ENCODE measurements at places on chromosomes 6 and 20.

DNA sequence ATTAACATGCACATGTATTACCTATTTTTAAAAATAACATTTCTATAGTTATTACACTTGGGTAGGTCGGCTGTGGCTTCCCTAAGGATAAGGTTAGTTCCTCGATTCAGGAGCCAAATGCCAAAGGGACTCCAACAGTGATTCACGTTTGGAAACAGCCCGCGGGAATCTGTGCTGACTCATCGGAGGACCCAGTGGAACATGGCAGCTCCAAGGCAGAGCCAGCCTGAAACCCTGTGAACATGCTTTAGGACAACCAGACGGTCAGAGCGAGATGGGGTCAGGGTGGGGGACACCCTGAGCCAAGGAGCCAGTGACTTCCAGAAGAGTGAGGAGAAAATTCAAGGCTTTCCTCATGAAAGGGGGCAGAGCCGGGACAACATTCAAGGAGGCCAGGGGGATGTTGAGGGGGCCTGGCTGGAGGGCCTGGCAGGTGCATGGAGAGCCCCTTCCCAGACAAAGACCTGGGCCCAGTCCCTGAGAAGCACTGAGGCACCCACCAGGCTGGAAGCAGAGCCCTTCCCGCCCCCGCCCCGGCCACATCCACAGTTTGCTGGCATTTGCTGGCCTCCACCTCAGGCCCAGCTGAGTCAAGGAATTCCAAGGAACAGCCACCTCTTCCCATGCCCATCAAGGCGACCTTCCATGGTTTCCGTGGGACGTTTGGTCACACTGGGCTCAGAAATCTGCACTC, 133.2 kb downstream of the SNX5 start:
- H3K4me1 ChIP-seq, result peaks cover 1% of the 10 kb centered on the region
- H3K27me3 ChIP-seq, result no peaks in the 10 kb centered on the region
- H3K36me3 ChIP-seq, result no peaks in the 10 kb centered on the region
- peak overlapping the region; percentile 57 for H3K27ac ChIP-seq
- DNase-seq, result peak; percentile 85

GRCh38 chr20:57922083-57922482, 212.3 kb upstream of the PMEPA1 start:
- DNase-seq, result no peak
- H3K27me3 ChIP-seq, result no peaks in the 10 kb centered on the region
- H3K36me3 ChIP-seq, result no peaks in the 10 kb centered on the region
- no peak overlapping the region for H3K4me3 ChIP-seq
- H3K4me1 ChIP-seq, result no peaks in the 10 kb centered on the region

GRCh38 chr6:18579869-18580268, 192.7 kb downstream of the RNF144B start:
- no peaks in the 10 kb centered on the region for H3K4me1 ChIP-seq
- DNase-seq, result no peak
- H3K27me3 ChIP-seq, result no peaks in the 10 kb centered on the region
- H3K36me3 ChIP-seq, result no peaks in the 10 kb centered on the region
- H3K27ac ChIP-seq, result no peak overlapping the region

GRCh38 chr20:40848526-40848925, 159.5 kb upstream of the MAFB start:
- H3K36me3 ChIP-seq, result no peaks in the 10 kb centered on the region
- H3K4me3 ChIP-seq, result no peak overlapping the region
- no peak for DNase-seq

DNA sequence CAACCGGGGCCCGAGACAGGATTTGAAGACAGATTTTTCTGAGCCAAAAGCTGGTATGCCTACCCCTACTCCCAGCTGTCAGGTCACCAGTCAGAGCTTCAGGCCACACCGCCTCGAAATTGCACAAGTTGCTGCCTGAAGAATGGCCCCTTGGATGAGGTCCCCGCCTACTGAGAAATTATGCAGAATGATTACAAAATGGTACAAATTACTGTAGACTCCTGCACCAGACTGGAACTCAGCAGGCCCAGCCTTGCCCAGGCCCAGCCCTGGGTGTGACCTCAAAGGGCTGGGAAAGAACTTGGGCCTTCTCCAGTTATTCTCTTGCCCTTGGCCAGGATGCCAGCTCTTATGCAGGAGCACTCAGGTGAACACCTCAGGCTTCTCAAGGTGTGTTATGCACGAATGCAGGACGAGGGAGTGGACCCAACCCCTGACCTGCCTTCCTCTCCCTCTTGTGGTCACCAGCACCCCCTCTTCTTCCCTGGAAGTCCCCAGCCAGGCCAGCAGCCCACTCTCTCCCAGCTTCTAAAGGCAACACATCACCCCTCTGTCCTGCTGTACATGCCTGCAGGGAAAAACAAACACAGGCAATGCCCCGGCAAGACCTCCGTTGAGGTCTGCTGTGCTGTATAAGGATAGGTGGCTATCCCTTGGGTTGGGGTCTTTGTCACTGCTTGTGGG, 88.7 kb upstream of the NAA20 start:
- H3K27me3 ChIP-seq, result no peaks in the 10 kb centered on the region
- H3K36me3 ChIP-seq, result no peaks in the 10 kb centered on the region
- no peak overlapping the region for H3K4me3 ChIP-seq
- H3K4me1 ChIP-seq, result no peaks in the 10 kb centered on the region

DNA sequence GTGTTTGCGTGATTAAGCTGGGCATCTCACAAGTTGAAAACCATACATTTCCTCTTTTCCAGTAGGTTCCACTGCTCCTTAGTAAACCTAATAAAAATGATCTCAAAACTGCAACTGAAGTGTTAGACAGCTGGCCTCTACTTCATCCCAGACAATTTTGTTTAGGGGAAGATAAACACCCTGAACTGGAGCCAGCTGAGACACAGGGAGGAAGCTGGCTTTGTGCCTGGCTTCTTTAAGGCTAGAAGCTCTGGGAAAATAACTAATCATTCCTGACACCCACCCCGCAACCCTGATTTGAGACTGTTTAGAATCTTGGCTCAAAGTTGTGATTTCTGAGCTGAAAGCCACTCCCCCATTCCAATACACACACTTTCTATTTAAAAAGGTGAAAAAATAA, 11.6 kb downstream of the PTPRT start:
- no peak overlapping the region for H3K4me3 ChIP-seq
- DNase-seq, result no peak
- no peaks in the 10 kb centered on the region for H3K36me3 ChIP-seq
- no peaks in the 10 kb centered on the region for H3K27me3 ChIP-seq
- no peak overlapping the region for H3K27ac ChIP-seq

DNA sequence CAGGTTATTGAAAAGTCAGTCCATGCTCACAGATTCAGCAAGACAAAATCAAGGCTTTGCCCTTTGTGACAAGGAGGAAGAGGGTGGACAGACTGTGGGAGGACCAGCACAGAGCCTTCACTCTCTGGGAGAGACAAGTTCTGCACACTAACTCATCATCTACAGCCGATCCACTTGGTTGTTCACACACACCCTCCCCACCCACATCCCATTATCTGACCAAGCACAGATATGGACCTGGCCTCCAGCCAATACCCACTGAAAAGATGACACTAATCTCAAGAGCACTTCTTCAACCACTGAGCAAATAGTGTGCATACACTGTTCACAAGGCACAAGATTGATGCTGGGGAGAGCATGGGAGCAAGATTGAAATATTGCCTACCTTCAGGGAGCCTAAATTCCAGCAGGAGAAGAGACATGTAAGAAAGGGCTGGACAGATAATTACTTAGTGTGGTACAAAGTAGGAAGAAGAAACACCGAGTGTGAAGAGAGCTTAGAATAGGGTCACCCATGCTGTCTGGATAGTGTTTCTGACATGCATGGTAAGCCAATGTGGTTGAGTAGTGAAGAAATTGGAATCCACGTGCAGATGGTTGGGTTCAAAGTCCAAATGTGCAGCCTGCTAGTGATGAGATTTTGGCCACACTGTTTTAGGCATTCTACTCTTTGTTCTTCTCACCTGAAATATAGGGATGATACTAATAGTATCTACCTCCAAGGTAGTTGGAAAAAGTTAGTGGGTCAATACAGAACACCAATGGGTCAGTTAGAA, 21.7 kb upstream of the IL17A start:
- no peaks in the 10 kb centered on the region for H3K27me3 ChIP-seq
- H3K36me3 ChIP-seq, result no peaks in the 10 kb centered on the region
- no peak overlapping the region for H3K4me3 ChIP-seq
- H3K4me1 ChIP-seq, result no peaks in the 10 kb centered on the region
- DNase-seq, result no peak
- no peak overlapping the region for H3K27ac ChIP-seq

DNA sequence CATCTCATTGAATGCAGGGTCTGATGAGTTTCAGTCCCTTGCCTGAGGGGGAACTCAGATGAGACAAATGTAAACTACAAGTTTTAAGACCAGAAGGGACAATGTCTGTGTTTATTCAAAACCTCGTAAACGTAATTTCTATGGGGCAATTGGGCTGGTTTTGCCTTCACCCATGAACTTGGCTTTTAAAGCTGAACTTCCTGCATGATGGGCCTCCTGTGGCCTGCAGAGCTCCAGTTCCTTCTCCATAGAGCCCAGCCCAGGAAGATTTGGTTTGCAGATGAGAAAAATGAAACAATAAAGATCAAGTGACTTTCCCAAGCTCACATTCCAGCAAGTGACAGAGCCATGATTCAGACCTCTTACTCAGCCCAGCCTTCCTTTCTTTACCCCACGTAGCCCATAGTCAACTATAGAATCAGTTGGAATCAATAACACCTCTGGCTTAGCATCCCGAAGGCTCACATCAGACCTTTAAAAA, 612.3 kb downstream of the UTRN start:
- no peaks in the 10 kb centered on the region for H3K36me3 ChIP-seq
- no peak for DNase-seq
- H3K27ac ChIP-seq, result no peak overlapping the region
- H3K27me3 ChIP-seq, result no peaks in the 10 kb centered on the region
- H3K4me1 ChIP-seq, result no peaks in the 10 kb centered on the region

DNA sequence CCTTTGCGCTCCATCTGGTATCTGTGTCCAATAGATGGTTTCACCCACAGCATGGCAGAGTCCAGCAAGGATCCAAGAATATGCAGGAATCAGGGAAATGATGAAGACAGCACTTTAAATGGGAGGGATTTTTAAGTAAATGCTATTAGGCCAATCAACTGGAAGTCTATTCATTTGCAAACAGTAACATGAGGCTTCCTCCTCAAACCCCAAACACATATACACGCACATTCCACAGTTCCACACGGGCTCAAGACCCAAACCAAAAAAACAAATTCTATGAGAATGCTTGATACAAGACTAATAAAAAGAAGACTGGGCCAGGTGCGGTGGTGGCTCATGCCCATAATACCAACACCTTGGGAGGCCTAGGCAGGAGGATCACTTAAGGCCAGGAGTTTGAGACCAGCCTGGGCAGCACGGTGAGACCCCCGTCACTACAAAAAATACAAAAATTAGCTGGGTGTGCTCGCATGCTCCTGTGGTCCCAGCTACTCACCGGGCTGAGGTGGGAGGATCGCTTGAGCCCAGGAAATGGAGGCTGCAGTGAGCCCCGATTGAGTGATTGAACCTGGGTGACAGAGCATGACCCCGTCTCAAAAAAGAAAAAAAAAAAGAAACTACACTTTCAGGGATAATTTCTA, 21.9 kb upstream of the TFAP2C start:
- H3K4me1 ChIP-seq, result no peaks in the 10 kb centered on the region
- DNase-seq, result peak; percentile 12
- peaks cover 2% of the 10 kb centered on the region for H3K27me3 ChIP-seq
- no peaks in the 10 kb centered on the region for H3K36me3 ChIP-seq
- no peak overlapping the region for H3K27ac ChIP-seq
- no peak overlapping the region for H3K4me3 ChIP-seq

- no peak overlapping the region for H3K4me3 ChIP-seq
- H3K27me3 ChIP-seq, result no peaks in the 10 kb centered on the region
- H3K4me1 ChIP-seq, result no peaks in the 10 kb centered on the region
- no peak for DNase-seq
Observed at GRCh38 chr20:54605319-54605718, 129.9 kb downstream of the DOK5 start.

DNA sequence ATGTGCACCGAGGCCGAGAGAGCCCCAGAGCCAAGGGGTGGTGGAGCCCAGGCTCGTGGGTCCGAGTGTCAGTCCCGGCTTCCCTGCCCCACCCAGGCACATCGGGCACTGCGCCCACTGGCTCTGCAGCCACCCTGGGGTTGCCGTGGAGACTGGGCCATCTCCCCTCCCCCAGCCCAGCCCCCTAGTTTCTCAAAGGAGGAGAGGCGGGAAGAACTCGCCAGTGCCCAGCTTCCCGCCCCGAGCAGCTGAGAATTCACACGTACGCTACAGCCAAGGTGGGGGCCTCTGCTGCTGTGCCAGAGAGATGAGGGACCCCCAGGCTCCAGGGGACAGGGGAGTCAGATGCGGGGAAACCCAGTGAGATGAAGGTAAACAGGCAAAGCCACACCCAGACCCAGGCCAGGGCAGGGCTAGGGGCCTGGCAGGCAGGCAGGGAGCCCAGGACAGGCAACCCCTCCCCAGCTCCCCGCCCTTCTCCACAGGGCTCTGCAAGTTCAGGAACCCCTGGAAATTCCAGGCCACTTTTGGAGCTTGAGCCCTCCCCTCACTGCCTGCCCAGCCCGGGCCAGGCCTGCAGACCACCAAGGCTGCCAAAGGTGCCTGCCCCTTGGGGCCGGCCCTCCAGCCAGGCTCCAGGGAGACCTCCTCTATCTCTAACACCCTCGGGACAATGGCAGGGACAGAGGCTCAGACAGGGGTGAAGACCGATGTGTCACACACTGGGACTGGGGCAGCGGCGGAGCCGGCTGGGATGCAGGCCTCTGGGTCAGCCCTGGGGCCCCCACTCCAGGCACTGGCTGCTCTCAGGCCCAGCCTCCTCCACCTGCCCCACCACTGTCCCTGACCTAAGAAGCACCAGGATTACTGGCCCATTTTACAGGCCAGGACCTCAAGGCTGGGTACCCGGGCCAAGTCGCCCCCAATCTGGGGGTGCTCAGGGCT, 6.0 kb downstream of the LAMA5 start:
- H3K4me3 ChIP-seq, result no peak overlapping the region
- DNase-seq, result peak; percentile 73
- no peaks in the 10 kb centered on the region for H3K4me1 ChIP-seq
- H3K36me3 ChIP-seq, result peaks cover 1% of the 10 kb centered on the region
- no peaks in the 10 kb centered on the region for H3K27me3 ChIP-seq
